GM06990 (cell line): ENCODE measurements at places on chromosomes 7 and 10.
A peak's percentile ranks its signal among the peaks of the same experiment; 100 is the strongest.

DNA sequence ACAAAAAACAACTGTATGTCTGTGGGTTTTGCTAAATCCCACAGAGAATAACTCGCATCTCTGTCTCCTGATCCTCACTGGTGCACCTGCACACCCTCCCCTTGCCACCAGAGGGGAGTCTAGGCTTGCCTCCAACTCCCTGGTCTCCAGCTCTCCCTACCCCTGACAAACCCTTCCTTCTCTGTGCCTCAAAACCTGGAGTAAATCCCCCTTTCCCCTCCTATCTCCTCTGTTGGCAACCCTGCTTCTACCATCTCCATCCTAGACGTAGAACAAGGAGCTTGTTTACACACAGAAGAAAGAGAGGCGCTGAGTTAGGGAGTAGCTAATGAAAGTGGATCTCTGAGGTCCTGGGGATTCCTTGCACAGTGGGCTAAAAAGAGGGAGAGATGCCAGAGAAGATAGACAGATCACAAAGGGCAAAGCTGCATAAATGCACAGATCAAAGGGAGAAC is 6.0 kb downstream of the MBLAC1 start:
- no peak for DNase-seq

- no peak for DNase-seq
Observed at GRCh38 chr10:31219306-31219705, 99.7 kb upstream of the ZEB1 start.

GRCh38 chr7:19107356-19108146 is 9.9 kb downstream of the TWIST1 start:
- DNase-seq, result no peak

GRCh38 chr7:87448388-87448787 is 27.1 kb downstream of the ABCB4 start:
- DNase-seq, result no peak

GRCh38 chr7:78081888-78082287 is 283.3 kb downstream of the PHTF2 start:
- no peak for DNase-seq

DNA sequence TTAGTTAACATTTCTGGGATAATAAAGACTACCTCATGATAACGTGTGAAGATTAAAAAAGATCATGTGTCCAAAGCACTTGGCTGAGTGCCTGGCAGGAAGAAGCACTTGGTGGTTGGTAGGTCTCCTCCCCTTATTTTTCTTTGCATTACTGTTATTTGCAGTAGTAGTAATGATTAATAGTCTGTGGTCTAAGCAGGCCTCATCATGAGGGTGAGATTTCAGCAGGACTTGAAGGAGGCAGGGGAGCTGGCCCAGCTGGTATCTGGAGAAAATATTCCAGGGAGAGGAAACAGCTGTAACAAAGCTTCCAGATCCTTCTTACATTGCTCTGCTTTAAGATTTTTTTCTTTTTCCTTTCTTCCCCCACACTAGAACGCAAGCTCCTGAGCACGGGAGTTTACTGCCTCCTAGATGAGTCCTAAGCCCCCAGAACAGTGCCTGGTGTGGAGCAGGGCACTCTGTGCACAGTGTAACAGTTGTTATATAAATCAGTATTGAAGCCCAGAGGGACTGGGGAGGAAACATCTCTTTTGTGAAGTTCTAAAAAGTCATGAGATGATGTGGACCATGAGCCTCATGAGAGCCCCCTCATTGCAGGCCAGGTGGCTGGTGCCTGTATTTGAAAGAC is 31.1 kb upstream of the RHEB start:
- DNase-seq, result no peak

DNA sequence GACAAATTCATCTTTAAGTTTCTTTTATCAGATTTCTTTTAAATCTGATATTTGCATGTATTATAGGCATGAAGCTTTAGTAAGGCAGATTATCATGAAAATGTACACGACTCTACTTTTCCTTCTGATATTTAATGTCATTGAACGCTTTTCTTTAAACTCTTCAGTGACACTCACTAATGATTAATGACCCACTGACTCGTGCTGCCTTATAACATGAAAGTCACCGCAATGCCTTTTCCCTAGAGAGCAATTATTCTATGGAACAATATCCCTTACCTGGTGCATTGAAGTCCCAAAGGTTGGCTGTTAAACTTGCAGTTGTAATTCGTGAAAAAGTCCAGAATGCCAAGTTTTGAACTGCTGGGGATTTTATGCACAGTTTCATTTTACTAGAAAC is 33.4 kb upstream of the HGF start:
- no peak for DNase-seq

- no peak for DNase-seq
Observed at GRCh38 chr7:55733241-55734140, 129.1 kb downstream of the SEPTIN14 start.

DNA sequence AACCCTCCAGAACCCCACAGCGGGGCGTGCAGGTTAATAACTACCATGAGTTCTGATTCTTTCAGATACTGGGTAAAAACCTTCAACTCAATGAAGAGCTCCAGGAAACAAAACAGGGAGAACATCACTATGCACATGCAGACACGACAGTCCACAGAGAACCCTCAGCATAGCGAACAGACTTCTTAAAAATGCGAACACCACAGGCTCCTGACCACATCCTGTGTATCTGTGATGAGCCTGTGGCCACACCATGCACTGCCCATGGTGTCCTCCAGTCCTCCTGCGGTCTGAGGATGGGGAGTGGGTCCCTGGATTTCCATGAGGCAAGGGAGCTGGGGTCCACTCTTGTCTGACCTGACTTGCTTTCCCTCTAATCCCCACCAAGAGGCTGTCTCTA is 107.2 kb downstream of the COBL start:
- DNase-seq, result no peak

DNA sequence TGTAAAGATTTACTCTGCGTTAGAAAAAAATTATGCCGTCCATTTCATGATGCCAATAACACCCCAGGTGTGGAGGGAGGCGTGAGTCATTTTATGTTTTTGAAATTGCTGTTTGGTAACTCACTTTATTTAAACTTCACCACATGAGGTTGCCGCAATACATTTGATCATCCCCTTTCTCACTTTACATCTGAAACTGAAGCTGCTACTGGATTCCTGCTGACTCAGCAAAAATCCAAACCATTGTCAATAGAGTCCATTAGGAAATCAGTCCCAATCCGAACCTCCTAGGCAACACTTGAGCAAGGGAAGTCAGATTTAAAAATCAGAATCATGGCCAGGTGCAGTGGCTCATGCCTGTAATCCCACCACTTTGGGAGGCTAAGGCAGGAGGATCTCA is 136.6 kb upstream of the SVIL start:
- no peak for DNase-seq

DNA sequence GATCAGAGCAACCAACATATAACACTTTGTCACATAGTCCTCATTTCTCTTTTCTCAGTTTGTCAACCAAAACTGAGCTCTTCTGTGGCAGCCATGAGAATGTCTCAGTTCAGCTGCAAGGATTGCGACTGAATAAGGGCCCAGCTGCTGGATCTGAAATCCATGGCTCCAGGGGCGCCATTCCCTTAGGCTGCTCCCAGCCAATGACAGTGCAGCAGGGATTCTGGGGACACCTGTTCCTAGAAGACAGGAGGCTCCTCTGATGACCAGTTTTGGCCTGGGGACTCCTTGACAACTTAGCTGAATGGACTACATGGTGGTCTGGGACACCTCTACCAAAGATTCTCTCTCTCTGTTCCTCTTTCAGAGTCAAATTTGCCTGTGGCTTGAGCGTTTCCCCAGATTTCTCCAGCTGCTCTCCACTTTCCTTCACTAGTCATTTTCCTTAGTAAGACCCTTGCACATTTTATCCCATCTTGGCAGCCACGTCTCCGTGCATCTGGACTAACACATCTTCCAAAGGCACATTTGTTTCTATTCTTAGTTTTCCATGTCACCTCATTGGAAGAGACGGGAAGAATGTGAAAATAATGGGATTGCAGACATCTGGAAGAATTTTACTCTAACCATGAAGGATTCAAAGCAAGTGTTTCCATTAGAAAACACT is 28.1 kb upstream of the KIF5B start:
- peak; percentile 1 for DNase-seq

DNA sequence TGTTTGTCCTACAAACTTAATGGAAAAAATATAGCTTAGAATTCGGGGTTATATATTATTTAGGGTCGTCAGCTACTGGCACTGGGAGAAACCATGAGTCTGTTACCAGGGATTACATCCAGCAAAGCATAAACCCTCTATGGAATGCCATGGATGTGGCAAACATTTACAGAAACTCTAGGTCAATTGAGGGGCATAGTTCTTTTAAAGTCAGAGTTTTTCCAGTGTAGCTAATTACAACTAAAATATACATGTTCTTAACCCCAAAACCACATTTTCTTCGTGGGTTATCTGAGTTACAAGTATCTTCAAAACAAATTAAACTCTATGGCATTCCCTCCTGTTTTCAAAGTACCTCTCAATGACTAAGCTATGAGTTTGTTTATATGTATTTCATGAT is 99.3 kb upstream of the THSD7A start:
- no peak for DNase-seq

DNA sequence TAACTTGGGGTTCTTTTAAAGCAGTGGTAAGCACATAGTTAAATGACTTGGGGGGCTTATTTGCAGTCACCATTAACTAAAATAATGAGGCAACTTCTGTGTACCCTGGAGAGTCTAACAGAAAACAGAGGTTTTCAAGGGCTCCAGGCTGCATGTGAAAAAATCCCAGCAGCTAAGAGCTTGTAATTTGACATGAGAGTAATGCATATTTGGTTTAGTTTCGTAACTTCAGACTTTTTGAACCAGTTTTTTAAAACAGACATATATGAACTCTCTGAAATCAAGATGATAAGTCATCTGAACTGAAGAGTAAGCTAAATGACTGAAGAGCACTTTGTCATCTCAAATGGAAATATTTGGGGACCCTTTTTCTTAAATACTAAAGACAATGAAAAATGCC is 40.2 kb upstream of the IFRD1 start:
- DNase-seq, result no peak

- DNase-seq, result no peak
Observed at GRCh38 chr7:140059273-140060242, 3.2 kb downstream of the PARP12 start.

DNA sequence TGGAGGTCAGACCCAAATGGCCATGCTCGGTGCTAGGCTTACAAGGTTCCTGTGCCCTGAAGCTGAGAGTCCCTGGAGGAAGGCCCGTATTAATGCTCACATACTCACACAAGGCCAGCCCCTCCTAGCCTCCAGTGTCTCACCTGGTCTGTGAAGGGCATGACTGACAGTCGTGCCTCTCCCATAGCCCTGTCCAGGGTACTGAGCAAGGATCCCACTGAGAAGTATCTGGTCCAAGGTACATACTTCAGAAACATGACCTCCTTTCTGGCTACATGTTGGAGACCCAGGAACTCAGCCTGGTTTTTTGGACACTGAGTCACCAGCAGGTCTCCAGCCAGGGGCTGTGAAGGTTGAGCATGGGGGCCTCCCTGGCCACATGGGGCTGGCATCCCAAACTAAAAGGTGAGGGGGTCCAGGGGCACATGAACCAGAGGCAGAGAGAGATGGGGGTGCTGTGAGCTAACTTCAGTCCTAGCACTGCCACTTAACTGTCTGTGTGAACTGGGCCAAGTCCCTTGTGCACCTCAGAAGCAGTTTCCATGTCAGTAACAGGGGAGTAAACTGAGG is 17.6 kb upstream of the RASGEF1A start:
- no peak for DNase-seq

- no peak for DNase-seq
Observed at GRCh38 chr7:35260246-35260645, 6.3 kb upstream of the TBX20 start.

DNA sequence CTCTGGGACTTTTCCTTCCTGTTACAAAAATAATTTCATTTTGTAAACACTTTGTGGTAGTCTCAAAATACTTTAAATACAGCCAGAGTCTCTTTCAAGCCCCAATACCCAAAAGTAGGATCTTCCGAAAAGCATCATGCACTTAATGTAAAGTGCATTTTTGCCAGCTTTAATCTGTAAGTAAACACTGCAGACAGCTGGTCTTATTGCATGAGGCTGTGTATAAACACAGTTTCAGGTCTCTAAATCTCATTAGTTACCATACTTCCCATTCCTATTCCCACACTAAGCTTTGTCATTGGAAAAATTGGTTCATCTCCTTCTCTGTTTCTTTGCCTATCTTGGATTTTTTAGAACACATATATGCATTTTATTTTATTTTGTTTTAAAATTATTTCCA is 87.6 kb upstream of the GNAI1 start:
- no peak for DNase-seq

- no peak for DNase-seq
Observed at GRCh38 chr10:132745971-132746370, 40.0 kb downstream of the NKX6-2 start.
